ENCODE measurements at places on chromosomes 7 and 10. TPM values are rescaled to one million over a fixed set of nuclear protein-coding genes. Genes with fewer than 3 reads are reported as not detected.

GRCh38 chr7:51276967-51277366 lies 39.6 kb downstream of the COBL start:
- no peaks in the 10 kb centered on the region for H3K36me3 ChIP-seq
- no peak overlapping the region for H3K4me3 ChIP-seq
- H3K27ac ChIP-seq = no peak overlapping the region
- no peaks in the 10 kb centered on the region for H3K4me1 ChIP-seq
- no peak for DNase-seq

DNA sequence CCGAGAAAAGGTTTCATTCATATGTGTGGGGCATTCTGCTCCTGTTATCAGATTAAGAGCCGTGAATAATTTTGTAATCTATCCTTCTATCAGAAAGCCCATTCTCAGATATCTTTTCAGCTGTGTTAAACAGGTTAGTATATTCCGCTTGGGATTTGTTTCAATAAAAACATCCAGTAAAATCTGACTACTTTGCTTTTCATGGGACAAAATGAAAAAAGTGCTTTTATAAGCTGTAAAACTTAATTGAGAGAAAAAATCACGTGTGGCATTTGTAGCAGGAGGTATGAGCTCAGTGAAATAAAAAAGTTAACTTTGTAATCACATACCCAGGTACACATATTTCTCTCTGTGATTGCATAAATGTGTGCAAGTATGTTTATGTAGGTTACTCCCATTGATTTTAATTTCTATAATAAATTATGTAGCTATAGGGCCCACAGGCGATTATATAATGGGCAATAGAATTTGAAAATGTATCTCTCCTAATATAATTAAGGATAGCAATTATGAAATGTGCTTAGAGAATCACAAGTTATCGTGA lies 3.9 kb downstream of the MET start:
- peak overlapping the region; percentile 70 for H3K4me3 ChIP-seq
- H3K27me3 ChIP-seq = no peaks in the 10 kb centered on the region
- H3K27ac ChIP-seq = peak overlapping the region; percentile 92
- peaks cover 4% of the 10 kb centered on the region for H3K36me3 ChIP-seq
- H3K4me1 ChIP-seq = peaks cover 73% of the 10 kb centered on the region

DNA sequence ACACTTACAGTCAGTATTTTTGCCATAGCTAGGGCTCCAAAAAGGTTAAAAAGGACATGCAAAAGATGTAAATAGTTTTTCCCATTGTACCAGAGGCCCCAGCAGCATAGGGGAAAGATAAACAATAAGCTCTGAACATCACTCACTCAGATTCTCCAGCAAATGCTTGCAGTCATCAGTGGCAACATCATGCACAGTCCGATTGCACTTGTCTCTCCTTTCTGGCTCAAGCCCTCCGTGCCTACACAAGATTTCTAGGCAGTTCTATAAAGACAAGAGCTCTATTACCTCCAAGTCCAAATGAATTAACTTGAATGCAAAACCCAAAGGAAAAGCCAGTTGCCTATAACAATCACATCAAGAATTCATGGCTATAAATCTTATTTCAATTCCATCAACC lies 106.3 kb downstream of the CTTNBP2 start:
- H3K36me3 ChIP-seq = no peaks in the 10 kb centered on the region
- DNase-seq = no peak
- no peak overlapping the region for H3K27ac ChIP-seq
- no peaks in the 10 kb centered on the region for H3K27me3 ChIP-seq
- no peak overlapping the region for H3K4me3 ChIP-seq
- no peaks in the 10 kb centered on the region for H3K4me1 ChIP-seq

SLC13A4 gene
- total RNA-seq = not detected

DNA sequence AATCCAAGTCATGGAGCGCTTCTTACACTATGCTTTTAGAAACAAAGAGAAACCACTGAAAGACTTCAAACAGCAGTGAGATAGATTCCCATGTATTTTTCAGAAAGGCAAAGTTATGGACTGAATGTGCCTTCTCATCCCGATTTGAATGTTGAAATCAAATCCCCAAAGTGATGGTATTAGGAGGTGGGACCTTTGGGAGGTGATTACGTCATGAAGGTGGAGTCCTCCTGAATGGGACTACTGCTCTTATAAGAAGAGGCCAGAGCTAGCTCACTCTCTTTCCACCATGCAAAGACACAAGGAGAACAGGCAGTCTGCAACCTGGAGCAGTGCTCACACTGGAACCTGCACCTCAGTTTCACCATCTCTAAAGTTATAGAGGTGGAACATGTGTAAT lies 1279.8 kb downstream of the GATA3 start:
- no peaks in the 10 kb centered on the region for H3K4me1 ChIP-seq
- H3K36me3 ChIP-seq = no peaks in the 10 kb centered on the region

DOCK4 gene
- 0.54 TPM for total RNA-seq

DNA sequence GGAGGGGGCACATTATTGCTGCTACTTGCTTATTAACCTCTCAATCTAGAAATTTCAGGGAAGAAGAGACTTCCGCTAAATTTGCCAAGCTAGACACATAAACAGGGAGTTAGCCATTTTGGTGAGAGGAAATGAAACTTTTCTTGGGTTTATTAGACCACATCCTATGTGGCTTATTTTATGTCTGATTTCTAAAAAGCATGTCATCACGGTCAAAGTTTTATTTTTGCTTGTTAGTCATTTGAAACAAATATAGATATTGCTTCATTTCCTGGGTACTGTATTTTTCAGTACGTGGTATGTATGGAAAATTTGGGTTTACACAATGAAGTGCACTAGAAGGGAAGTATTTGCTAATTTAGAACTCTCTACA lies 144.1 kb downstream of the TCF7L2 start:
- no peaks in the 10 kb centered on the region for H3K36me3 ChIP-seq
- H3K4me1 ChIP-seq = no peaks in the 10 kb centered on the region
- no peak overlapping the region for H3K4me3 ChIP-seq
- H3K27me3 ChIP-seq = no peaks in the 10 kb centered on the region
- no peak overlapping the region for H3K27ac ChIP-seq

GRCh38 chr7:87672217-87672616 lies 44.0 kb downstream of the RUNDC3B start:
- no peaks in the 10 kb centered on the region for H3K36me3 ChIP-seq
- DNase-seq = no peak
- no peaks in the 10 kb centered on the region for H3K4me1 ChIP-seq
- H3K27ac ChIP-seq = no peak overlapping the region
- no peak overlapping the region for H3K4me3 ChIP-seq
- H3K27me3 ChIP-seq = no peaks in the 10 kb centered on the region

CHST3 gene
- not detected for total RNA-seq

DNA sequence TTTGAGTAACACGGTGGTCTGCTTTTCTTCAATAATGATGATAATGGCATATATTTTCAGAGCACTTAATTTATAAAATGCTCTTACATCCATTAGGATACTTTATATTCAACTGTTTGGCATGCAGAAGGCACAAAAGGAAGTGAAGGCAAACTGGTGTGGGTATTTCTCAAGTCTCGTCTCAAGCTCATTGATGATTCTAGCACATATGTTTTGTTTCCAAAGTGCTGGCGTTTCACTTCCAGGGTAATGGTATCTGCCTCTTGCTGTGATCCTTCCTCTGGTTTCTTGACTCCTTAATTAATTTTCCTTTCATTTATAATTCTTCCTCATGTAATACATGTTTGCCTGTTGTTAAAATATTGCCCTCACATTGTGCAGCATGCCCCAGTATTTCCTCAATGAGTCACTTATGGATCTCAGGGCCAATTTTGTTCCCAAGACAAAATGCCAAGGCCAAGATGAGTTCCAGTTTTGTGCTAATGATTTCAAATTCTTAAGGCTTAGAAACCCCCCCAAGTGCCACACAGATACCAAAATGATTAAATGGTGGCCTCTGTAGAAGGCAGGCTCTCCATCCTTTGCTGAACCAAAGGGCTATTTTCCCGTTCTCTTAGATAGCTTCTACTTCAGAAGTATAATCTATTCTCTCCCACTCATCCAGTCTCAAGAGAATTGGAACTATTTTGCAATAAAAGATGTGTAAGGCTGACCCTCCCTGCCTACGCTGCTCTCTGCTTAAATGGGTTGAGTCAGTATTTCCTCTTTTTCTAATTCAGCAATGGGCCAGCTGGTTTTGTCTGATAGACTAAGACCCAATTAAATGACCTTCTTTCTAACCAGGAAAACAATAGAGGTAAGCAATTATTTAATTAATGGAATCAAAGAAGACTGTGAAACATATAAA lies 171.2 kb downstream of the ZNF365 start:
- H3K27me3 ChIP-seq = no peaks in the 10 kb centered on the region
- no peaks in the 10 kb centered on the region for H3K36me3 ChIP-seq
- no peaks in the 10 kb centered on the region for H3K4me1 ChIP-seq
- H3K27ac ChIP-seq = no peak overlapping the region

GRCh38 chr10:37467246-37467645 lies 341.8 kb downstream of the ANKRD30A start:
- no peak overlapping the region for H3K27ac ChIP-seq
- H3K4me1 ChIP-seq = no peaks in the 10 kb centered on the region
- no peak for DNase-seq
- H3K4me3 ChIP-seq = no peak overlapping the region
- no peaks in the 10 kb centered on the region for H3K27me3 ChIP-seq

GRCh38 chr10:49512121-49512809 lies 26.7 kb downstream of the ERCC6 start:
- H3K27ac ChIP-seq = no peak overlapping the region
- no peak overlapping the region for H3K4me3 ChIP-seq
- H3K36me3 ChIP-seq = no peaks in the 10 kb centered on the region
- DNase-seq = peak; percentile 70
- peaks cover 14% of the 10 kb centered on the region for H3K4me1 ChIP-seq

GRCh38 chr7:44689427-44689826 lies 59.2 kb upstream of the ZMIZ2 start:
- DNase-seq = peak; percentile 50
- H3K27me3 ChIP-seq = no peaks in the 10 kb centered on the region
- H3K36me3 ChIP-seq = peaks cover 19% of the 10 kb centered on the region
- H3K4me1 ChIP-seq = peaks cover 22% of the 10 kb centered on the region
- H3K4me3 ChIP-seq = no peak overlapping the region

- H3K4me1 ChIP-seq = no peaks in the 10 kb centered on the region
- DNase-seq = no peak
- no peaks in the 10 kb centered on the region for H3K36me3 ChIP-seq
- no peak overlapping the region for H3K4me3 ChIP-seq
- H3K27me3 ChIP-seq = no peaks in the 10 kb centered on the region
Observed at GRCh38 chr7:10779465-10780399, 193.9 kb upstream of the PHF14 start.

GRCh38 chr7:50281680-50282445 lies 22.7 kb upstream of the IKZF1 start:
- H3K4me3 ChIP-seq = peak overlapping the region; percentile 62
- no peaks in the 10 kb centered on the region for H3K27me3 ChIP-seq
- peaks cover 31% of the 10 kb centered on the region for H3K4me1 ChIP-seq
- peak; percentile 81 for DNase-seq
- no peaks in the 10 kb centered on the region for H3K36me3 ChIP-seq
- peak overlapping the region; percentile 69 for H3K27ac ChIP-seq

GRCh38 chr10:104323085-104323484 lies 15.2 kb downstream of the ITPRIP start:
- no peaks in the 10 kb centered on the region for H3K36me3 ChIP-seq
- DNase-seq = no peak
- peaks cover 56% of the 10 kb centered on the region for H3K4me1 ChIP-seq
- H3K27me3 ChIP-seq = no peaks in the 10 kb centered on the region
- H3K27ac ChIP-seq = peak overlapping the region; percentile 71

TRIL gene
- not detected for total RNA-seq

PBLD gene
- total RNA-seq = 7.2 TPM

DNA sequence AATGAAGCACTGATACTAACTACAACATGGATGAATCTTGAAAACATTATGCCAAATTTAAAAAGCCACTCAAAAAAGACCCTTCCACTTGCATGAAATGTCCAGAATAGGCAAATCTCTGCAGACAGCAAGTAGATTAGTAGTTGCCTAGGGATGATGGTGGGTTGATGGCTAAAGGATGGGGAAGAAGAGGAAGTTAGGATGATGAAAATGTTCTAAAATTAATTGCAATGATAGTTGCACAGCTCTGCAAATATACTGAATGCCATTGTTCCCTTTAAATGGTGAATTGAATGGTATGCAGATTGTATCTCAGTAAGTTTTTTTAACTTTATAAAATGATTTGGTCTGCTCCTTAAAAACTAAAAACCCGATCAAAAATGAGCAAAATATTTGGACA lies 7.3 kb upstream of the LIPA start:
- no peaks in the 10 kb centered on the region for H3K4me1 ChIP-seq
- no peaks in the 10 kb centered on the region for H3K36me3 ChIP-seq
- no peak for DNase-seq
- H3K27ac ChIP-seq = no peak overlapping the region
- no peak overlapping the region for H3K4me3 ChIP-seq

GRCh38 chr7:123096976-123097375 lies 101.5 kb upstream of the TAS2R16 start:
- H3K27me3 ChIP-seq = no peaks in the 10 kb centered on the region
- no peaks in the 10 kb centered on the region for H3K4me1 ChIP-seq
- H3K36me3 ChIP-seq = no peaks in the 10 kb centered on the region
- H3K27ac ChIP-seq = no peak overlapping the region
- DNase-seq = no peak

SH3PXD2A gene
- total RNA-seq = 0.22 TPM

COL13A1 gene
- total RNA-seq = not detected

CHRM2 gene
- total RNA-seq = not detected

DNA sequence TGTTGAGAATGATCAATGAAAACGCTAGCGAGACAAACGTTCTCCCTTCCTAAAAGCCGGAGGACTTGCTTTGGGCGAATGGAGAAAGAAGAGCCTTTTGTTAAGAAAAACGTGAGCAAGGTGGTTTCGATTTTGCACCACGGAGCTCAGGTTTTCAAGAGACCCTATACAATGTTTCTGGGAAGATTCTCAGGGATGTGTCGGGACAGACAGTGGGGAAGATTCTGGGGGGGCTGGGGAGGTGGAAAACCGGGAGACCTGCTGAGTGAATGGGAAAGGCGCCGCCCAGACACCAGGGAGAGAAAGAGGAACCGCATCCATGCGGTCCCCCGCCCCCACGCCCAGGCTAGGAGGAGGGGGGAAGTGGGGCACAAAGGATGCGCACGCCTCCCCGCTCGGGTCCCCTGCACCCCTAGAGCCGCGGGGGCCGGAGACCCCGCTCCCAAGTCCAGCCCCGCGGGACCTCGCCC lies 745 bp downstream of the YWHAG start:
- DNase-seq = peak; percentile 92
- H3K36me3 ChIP-seq = peaks cover 35% of the 10 kb centered on the region
- peak overlapping the region; percentile 77 for H3K27ac ChIP-seq
- H3K27me3 ChIP-seq = no peaks in the 10 kb centered on the region

- no peak overlapping the region for H3K27ac ChIP-seq
- no peaks in the 10 kb centered on the region for H3K36me3 ChIP-seq
- H3K4me3 ChIP-seq = no peak overlapping the region
- H3K4me1 ChIP-seq = no peaks in the 10 kb centered on the region
- no peaks in the 10 kb centered on the region for H3K27me3 ChIP-seq
- no peak for DNase-seq
Observed at GRCh38 chr7:100247152-100247757, 27.5 kb downstream of the PVRIG start.

DNA sequence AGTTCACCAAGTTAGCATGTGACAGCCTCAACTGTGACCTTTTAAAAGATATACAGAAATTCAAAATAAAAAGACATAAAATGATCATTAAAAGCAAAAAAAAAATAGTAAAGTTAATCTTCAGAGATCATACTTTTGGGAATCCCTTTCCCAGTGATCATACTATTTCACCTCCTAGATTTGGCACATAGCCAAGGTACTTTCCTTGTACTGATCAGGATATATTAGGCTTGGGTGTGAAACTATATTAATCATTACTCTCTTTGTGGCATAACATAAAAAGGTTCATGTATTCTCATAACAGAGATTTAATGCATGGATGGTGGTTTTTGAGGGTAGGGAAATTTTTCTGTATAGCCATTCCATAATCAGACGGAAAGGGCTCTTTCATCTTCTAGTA lies 109.6 kb upstream of the ZWINT start:
- no peak overlapping the region for H3K4me3 ChIP-seq

RBM33 gene
- 34.4 TPM for total RNA-seq
